H1 (cell line): ENCODE measurements at places on chromosomes 5 and 9. TPM values are rescaled to one million over a fixed set of nuclear protein-coding genes. Genes with fewer than 3 reads are reported as not detected.
A peak's percentile ranks its signal among the peaks of the same experiment; 100 is the strongest.

LTC4S gene
- 1.1 and 2.2 TPM in 2 replicates for total RNA-seq

ZDHHC11 gene
- total RNA-seq: 16.6 and 19.8 TPM in 2 replicates

PAM gene
- total RNA-seq: 67.7 and 67.8 TPM in 2 replicates

LHX6 gene
- total RNA-seq: 1.2 and 1.9 TPM in 2 replicates

CSF1R gene
- not detected in 2 replicates for total RNA-seq

PLCXD3 gene
- total RNA-seq: 0.07 and 0.10 TPM in 2 replicates

PLAC8L1 gene
- 0.92 TPM in 1 of 2 replicates, not detected in the other for total RNA-seq

DNA sequence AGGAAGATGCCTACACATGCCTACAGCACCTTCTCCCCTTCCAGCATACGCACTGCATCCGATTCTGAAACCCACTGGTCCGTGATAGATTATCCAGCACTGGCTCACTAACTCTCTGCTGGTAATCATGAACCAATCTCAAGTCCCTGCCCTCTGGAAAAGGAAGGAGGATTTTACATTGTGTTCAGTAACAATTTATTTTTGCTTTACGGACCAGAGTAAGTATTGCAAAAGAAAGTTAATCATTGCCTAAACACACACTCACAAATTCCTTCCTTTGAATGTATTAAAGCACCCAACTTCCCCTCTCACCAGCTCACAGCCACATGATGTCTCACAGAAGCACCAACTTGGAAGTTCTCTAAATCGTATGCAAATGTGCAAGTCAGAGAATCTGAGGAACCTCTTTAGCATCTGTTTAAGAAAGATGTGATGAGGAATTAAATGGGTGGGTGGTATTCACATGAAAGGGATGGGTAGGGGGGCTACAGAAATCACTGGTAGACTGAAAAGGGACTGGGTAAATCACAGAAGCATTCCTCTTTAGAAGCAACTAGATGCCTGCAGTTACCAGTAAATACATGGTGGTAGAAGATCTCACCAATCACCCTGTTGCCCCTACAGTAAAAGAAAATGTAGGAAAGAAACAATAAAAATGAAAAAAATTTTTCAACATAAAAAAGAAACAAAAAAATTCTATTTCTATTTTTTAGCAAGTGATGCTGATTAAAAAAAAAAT is 8.4 kb downstream of the GNAQ start:
- H3K4me3 ChIP-seq: no peak overlapping the region
- no peaks in the 10 kb centered on the region for H3K27me3 ChIP-seq
- peaks cover 28% of the 10 kb centered on the region for H3K4me1 ChIP-seq
- H3K27ac ChIP-seq: no peak overlapping the region
- DNase-seq: no peak

DNA sequence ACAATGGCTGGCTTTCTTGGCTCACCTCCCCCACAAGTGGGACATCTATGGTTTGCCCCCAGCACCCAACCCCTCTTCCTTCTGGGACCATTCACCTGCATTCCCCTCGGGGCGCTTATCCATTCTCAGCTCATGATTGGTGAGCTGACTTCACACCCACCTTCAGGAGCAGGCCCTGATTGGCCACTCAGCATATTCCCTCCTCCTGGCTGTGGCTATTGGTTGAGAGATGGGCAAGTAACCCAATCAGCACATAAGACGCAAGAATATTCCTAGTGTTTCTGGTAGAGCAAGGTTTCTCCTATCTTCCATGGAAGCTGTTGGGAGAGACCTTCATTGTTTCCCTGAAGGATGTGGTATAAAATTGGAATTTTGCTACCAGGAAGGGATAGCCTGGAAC is 22.7 kb upstream of the UNC5A start:
- no peak overlapping the region for H3K4me3 ChIP-seq
- H3K4me1 ChIP-seq: peaks cover 27% of the 10 kb centered on the region
- no peaks in the 10 kb centered on the region for H3K36me3 ChIP-seq
- no peak for DNase-seq
- no peak overlapping the region for H3K27ac ChIP-seq

GRCh38 chr9:121098567-121099198 is 23.9 kb downstream of the CNTRL start:
- no peak overlapping the region for H3K4me3 ChIP-seq
- DNase-seq: no peak
- H3K27me3 ChIP-seq: no peaks in the 10 kb centered on the region
- no peaks in the 10 kb centered on the region for H3K4me1 ChIP-seq
- no peak overlapping the region for H3K27ac ChIP-seq

DNA sequence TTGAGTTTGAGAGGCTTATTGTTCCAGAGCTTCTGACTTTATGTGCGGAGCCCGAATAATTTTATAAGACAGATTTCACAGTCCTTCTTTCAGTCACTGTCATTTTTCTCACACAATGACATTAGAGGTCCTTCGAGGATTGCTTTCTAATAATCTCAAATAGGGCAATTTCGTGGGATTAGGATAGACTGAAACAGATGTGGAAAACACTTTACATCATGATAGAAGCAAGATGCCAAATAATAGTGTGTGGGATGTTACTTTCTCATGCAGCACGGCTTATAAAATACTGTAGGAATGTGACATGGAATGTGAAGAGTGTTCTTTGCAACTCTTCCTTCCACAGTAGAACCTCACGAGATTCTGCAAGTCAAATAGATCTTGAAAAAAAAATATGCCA is 451.3 kb downstream of the SEMA5A start:
- no peaks in the 10 kb centered on the region for H3K36me3 ChIP-seq
- no peaks in the 10 kb centered on the region for H3K4me1 ChIP-seq
- no peaks in the 10 kb centered on the region for H3K27me3 ChIP-seq
- H3K27ac ChIP-seq: no peak overlapping the region
- DNase-seq: no peak

DNA sequence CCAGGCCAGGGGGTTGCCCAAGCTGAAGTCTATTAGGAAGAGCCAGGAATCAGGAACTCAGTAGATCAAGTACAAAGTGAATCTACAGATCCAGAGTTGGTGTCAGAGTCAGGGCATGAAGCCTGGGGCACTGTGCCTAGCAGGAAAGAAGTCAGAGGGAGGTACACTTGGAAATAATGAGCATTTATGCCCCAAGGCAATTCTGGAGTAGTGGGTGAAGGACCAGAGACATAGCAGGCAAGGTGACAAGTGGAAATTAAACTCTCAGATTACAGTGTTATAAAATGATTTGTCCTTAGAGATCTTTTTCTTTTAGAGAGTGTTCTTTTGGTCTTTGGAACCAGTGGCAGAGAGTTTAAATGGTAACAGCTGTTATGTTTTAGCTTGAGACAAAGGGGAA is 138.0 kb downstream of the ADAMTSL1 start:
- DNase-seq: no peak
- H3K36me3 ChIP-seq: no peaks in the 10 kb centered on the region
- H3K4me3 ChIP-seq: no peak overlapping the region
- H3K27me3 ChIP-seq: no peaks in the 10 kb centered on the region
- no peak overlapping the region for H3K27ac ChIP-seq

- no peak for DNase-seq
- H3K27me3 ChIP-seq: no peaks in the 10 kb centered on the region
- no peaks in the 10 kb centered on the region for H3K36me3 ChIP-seq
- no peak overlapping the region for H3K4me3 ChIP-seq
Measured at GRCh38 chr9:113955076-113955752, 79.1 kb downstream of the ZNF618 start.

- H3K27ac ChIP-seq: no peak overlapping the region
- no peaks in the 10 kb centered on the region for H3K27me3 ChIP-seq
- no peaks in the 10 kb centered on the region for H3K4me1 ChIP-seq
Measured at GRCh38 chr5:538801-539468, 14.7 kb upstream of the SLC9A3 start.

- no peaks in the 10 kb centered on the region for H3K36me3 ChIP-seq
- H3K27ac ChIP-seq: no peak overlapping the region
- H3K4me1 ChIP-seq: no peaks in the 10 kb centered on the region
- no peak overlapping the region for H3K4me3 ChIP-seq
- no peaks in the 10 kb centered on the region for H3K27me3 ChIP-seq
Measured at GRCh38 chr9:29312327-29312726, 1739.0 kb upstream of the C9orf72 start.

- H3K4me1 ChIP-seq: no peaks in the 10 kb centered on the region
- no peak overlapping the region for H3K27ac ChIP-seq
- H3K4me3 ChIP-seq: no peak overlapping the region
Measured at GRCh38 chr5:91301106-91301846, 81.8 kb downstream of the ARRDC3 start.

- DNase-seq: no peak
- no peaks in the 10 kb centered on the region for H3K27me3 ChIP-seq
- H3K4me3 ChIP-seq: no peak overlapping the region
- H3K4me1 ChIP-seq: no peaks in the 10 kb centered on the region
Measured at GRCh38 chr5:160451281-160451680, 29.6 kb downstream of the PTTG1 start.

DNA sequence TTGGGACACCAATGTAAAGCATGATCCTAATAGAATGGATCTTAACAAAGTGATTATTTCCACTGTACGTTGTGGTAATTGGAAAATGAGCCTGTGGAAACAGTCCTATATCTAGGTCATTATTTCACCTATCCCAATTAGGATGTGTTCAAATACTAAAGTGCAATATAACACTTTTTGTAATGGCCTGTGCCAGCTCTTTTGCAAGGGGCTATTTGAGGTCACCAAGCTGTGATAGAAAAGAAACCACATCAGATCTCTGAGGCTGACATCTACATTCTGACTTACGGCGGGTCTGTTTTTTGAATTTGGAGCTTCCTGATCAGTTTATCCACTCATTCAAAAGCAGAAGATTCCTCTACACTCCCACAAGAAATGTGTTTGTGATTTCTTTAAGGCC is 150.0 kb downstream of the TLE1 start:
- no peak overlapping the region for H3K27ac ChIP-seq
- no peaks in the 10 kb centered on the region for H3K4me1 ChIP-seq
- no peak for DNase-seq
- no peak overlapping the region for H3K4me3 ChIP-seq
- no peaks in the 10 kb centered on the region for H3K27me3 ChIP-seq
- H3K36me3 ChIP-seq: no peaks in the 10 kb centered on the region

DNA sequence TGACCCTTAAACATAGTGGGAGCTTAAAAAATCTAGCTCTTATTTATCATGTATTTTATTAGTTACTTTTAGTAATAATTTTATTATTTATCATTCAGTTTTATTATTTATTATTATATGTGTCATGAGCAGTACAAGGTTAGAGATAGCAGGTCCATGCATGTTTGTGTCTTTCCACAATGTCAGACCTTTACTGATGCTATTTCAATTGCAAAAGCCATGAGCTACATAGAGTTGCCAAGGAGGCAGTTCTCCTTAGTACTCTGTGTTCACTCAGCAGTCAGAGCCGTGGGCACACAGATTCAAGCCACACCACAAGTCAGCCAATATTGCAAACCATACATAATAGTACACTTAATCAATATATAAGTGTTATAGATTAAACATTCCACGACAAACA is 157.9 kb upstream of the NTRK2 start:
- no peaks in the 10 kb centered on the region for H3K36me3 ChIP-seq
- H3K4me3 ChIP-seq: no peak overlapping the region
- DNase-seq: no peak
- H3K27me3 ChIP-seq: no peaks in the 10 kb centered on the region; the same call in 1 of the 2 replicates
- H3K27ac ChIP-seq: no peak overlapping the region

GRCh38 chr5:181187500-181188213 is 17.3 kb downstream of the TRIM7 start:
- no peak for DNase-seq
- H3K27me3 ChIP-seq: peaks cover 21% of the 10 kb centered on the region; the same call in 1 of the 2 replicates
- no peaks in the 10 kb centered on the region for H3K36me3 ChIP-seq

DNA sequence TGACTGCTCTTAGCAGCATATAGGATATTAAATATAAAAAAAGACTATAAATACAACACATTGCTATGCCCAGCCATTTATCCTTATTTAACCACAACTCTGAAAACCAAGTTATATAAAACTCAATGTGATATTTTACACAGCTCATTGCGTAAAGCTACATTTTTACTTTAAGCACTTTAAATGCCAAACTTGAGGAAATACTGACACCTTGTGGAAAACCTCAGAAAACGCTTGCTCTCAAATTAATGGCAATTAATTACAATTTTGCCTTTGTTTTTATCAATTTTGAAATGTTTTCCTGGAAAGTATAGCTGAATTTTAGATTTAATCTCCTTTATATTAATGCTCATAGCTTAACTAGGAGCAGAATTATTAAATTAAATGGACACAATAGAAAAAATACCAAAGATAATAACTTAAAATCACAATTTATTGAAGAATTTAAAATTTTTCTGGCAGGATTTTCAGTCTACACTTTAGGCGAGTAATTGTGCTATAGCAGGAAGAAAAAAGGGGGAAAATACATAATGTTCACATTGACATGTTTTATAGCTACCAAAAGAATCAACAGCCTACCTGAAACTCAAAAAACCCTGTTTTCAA is 25.2 kb upstream of the PLAC8L1 start:
- no peak for DNase-seq
- peaks cover 84% of the 10 kb centered on the region for H3K36me3 ChIP-seq
- H3K27ac ChIP-seq: no peak overlapping the region
- no peaks in the 10 kb centered on the region for H3K4me1 ChIP-seq

DNA sequence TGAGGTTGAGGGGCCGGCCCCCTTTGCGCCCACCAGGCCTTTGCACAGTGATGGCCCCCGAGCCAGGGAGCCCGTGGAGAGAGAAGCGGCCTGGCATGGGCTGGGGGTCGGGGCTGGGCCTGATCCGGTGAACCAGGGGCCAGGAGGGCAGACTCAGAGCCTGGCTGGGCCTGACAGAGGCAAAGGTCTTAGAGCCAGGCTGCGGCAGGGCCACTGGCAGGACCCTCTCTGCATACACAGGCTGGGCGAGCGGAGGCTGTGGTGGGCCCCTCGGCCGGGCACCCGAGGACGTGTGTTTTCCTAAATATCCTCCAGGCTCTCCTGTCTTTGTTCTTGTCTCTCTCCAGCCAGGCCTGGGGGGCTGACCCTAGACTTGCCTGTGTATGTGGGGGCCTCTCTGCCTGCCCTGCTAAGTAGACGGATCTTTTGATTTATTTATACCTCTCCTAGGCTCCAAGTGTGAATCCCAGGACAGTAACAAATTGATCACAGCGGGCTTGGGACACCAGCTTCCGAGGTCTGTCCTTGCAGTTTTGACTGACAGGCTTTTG is 933 bp downstream of the NEK6 start:
- peak; percentile 64 for DNase-seq
- H3K27ac ChIP-seq: no peak overlapping the region
- H3K27me3 ChIP-seq: no peaks in the 10 kb centered on the region
- H3K4me3 ChIP-seq: peak overlapping the region; percentile 66

DNA sequence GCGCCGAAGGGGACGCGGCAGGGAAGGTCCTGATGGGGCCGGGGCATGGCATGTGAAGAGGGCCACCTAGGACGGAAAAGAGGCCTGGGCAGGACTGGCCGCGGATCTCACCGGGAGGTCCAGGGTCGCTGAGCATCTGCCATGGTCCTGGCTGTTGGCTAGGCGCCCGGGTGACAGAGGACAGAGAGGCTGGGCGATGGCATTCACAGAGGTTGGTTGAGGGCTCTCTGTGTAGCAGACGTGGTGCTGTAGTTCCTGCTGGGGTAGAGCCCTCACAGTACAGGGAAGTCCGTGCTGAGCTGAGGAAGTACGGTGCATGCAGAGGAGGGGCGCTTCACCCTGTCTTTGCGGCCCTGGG is 427 bp downstream of the PCYOX1L start:
- DNase-seq: no peak
- H3K36me3 ChIP-seq: peaks cover 22% of the 10 kb centered on the region
- peaks cover 6% of the 10 kb centered on the region for H3K4me1 ChIP-seq
- peak overlapping the region; percentile 68 for H3K4me3 ChIP-seq
- no peaks in the 10 kb centered on the region; the same call in 1 of the 2 replicates for H3K27me3 ChIP-seq

GRCh38 chr9:22073349-22073748 is 64.2 kb upstream of the CDKN2B start:
- no peak for DNase-seq
- H3K27me3 ChIP-seq: no peaks in the 10 kb centered on the region
- H3K27ac ChIP-seq: no peak overlapping the region

GRCh38 chr5:113179156-113179555 is 202.6 kb downstream of the DCP2 start:
- peaks cover 4% of the 10 kb centered on the region; the same call in 1 of the 2 replicates for H3K4me1 ChIP-seq
- H3K27me3 ChIP-seq: no peaks in the 10 kb centered on the region
- H3K4me3 ChIP-seq: no peak overlapping the region
- DNase-seq: no peak
- H3K36me3 ChIP-seq: no peaks in the 10 kb centered on the region
- no peak overlapping the region for H3K27ac ChIP-seq
